Hindlimb muscle (tissue), 1 donor: ENCODE measurements at places on chromosomes 3 and 15.

- DNase-seq = no peak
Measured at GRCh38 chr3:35276568-35276967, 362.8 kb upstream of the ARPP21 start.

DNA sequence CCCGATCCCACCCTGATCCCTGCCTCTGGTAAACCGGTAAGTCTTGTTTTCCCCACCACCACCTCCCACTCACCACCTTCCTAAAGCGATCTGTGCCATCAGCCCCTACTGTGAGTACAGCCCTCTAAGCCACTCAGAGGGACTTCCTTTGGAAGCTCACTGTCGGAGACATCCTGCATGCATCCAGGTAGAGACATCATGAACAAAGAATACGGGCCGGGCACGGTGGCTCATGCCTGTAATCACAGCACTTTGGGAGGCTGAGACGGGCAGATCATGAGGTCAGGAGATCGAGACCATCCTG lies 13.7 kb upstream of the PCSK6 start:
- no peak for DNase-seq

GRCh38 chr3:66661628-66662027 lies 160.8 kb upstream of the LRIG1 start:
- DNase-seq = no peak

DNA sequence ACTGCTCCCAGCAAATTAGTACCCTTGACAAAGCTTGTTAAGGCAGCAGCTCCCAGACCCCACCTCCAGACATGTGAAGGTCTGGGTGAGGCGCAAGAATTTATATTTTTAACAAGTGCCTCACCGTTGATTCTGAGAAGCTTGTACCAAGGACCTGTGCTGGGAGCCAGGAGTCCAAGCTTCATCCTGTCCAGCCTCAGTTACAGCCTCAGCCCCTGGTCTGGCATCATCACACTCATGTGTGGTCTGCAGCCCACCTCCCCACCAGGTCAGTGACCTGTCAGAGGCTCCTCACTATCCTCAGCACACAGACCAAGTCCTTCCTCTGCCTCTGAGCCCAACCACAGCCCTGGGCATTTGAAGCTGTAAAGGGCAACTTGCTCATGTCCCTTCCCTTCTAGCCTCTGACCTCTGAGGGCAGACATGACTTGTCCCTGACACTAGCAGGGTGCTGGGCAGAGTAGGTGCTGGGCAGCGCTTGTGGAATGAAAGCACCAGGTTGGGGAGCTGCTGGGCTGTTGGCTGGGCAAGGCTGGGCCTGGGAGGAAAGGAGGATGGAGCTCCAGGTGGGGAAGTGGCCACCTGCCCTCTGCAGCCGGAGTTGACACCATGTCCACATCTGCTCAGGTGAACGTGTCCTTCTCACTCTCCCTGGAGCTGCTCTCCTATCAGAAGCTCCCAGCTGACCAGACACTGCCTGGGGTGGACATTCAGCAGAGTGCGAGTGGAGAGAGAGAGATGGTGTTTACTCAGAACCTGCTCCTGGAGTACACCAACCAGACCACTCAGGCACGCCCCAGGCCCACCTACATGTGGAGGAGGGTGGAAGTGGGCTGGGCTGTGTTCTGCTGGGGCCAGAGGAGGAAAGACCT lies 16.9 kb downstream of the ACAA1 start:
- DNase-seq = no peak
